ENCODE measurements at places on chromosomes 2 and 18.

- DNase-seq, result no peak
These were observed 1.3 kb upstream of the ACKR3 start for GRCh38 chr2:236568068-236568921.

DNA sequence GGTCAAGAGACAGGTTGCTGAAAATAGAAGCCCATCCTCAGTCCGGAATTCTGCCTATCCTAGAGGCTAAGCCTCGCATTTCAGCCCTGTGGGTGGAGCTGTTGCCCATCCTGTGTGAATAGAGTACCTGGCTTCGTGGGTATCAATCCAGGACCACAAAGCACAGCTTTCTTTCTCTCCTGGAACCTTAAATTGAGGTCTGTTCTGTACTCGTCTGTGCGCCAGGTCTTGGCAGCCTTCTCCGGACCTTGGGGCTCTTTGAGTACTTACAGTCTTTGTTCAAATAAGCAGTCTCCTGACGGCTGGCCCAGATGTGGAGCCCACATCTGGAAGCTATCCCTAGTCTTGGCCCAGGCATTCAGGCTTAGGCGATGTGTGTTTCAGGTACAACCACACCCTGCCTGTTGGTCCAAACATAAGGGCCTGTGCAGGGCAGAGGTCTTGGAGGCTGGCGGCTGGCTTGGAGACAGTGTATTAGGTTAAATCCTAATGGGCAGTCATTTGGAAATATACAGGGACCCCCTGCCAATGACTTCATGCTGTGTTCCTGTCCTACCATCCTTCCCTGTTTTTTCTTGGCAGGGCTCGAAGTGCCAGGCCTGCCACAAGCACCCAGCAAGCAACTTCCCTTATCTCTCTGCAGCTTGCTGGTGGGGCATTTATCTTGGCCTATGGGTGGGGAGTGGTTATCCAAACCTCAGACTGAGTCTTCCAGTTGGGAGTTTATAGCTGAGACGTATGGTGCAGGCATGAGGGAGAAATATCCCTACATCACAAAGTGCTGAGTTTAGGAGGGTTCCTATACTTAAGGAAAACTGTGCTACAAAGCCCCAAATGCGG lies 294.1 kb downstream of the BCL2 start:
- no peak for DNase-seq

DNA sequence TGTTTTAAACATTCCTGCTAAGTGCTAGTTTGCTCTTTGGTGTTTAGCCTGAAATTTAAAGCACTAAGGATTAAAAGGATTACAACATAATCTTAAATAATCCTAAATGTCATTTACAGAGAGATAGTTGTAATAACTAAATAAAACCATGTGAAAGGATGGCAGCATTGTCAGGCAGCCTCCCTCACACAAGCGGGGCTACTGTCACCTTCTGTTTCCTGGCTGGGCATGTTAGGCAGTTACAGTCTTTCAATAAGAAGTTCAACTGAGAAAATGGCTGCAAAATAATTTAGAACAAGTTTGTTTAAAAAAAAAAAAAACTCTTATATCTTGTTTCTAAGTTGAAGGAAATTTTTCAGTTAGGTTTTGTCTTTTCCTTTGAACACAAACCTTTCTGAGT lies 124.9 kb downstream of the ARHGAP15 start:
- no peak for DNase-seq

GRCh38 chr2:232102380-232102779 lies 140.9 kb downstream of the DIS3L2 start:
- no peak for DNase-seq

DNA sequence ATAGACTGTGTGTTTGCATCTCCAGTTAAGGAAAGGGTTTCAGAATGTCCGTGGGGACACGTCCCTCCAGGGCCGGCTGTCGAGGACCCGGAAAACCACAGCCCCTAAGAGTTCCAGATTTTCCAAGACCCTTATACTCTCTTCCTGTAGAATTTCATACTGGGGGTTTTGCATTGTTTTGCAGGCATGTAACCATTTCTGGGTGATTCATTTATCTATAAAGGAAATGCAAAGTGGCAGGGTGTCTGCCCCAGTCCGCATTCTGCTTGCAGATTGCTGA lies 8.5 kb downstream of the SP9 start:
- no peak for DNase-seq

DNA sequence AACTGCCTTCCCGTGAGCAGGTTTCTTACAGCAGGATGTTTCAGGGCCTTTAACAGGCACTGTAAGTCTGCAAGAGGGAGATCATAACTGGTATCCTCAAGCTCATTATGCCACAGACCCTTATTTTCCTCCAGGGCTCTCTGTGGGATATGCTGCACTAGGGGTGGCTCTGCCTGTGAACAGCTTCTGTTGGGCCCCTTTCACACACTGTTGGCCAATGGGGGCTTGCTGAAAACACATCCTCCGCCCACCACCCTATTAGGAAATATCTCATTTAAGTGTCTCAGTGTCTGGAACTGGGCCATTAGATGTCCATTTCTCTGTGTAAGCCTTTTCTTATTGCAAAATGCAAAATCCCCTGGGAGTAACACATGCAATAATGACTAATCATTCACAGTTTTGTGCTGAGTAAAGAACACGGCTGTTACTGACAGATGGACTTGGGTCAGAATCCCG lies 414.3 kb upstream of the HS6ST1 start:
- DNase-seq, result no peak

- no peak for DNase-seq
These were observed 56.5 kb downstream of the TCF7L1 start for GRCh38 chr2:85189606-85190270.

DNA sequence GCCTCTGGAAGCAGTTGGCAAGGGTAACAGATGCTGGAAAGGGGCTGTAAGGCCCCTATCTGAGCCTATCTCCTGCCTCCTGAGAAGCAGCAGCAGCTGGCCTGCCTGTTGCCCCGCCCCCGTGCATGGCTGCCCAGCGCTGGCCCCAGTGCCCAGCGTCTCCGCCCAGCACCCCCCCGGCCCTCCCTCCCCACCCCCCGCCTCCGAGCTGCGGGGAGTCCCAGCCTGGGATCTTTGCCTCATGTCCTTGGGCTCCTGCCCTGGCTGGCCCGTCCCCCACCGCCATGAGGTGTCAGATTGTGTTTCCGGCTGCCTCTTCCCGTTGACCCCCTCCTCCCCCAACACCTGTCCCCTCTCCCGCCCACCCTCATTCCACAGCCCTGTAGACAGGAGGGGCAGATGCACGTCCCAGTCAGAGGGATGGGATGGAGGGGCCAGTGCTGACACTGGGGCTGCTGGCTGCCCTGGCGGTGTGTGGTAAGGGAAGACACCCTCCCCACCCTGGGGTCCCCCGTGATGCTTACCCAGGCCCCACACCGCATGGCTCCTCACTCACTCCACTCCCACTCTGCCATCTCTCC lies at the start of gene CHRND:
TSS of gene CHRND (plus strand) at position 370 of the 581 bp plus-strand sequence. CDS start at position 426, 56 bp downstream.
- DNase-seq, result no peak

DNA sequence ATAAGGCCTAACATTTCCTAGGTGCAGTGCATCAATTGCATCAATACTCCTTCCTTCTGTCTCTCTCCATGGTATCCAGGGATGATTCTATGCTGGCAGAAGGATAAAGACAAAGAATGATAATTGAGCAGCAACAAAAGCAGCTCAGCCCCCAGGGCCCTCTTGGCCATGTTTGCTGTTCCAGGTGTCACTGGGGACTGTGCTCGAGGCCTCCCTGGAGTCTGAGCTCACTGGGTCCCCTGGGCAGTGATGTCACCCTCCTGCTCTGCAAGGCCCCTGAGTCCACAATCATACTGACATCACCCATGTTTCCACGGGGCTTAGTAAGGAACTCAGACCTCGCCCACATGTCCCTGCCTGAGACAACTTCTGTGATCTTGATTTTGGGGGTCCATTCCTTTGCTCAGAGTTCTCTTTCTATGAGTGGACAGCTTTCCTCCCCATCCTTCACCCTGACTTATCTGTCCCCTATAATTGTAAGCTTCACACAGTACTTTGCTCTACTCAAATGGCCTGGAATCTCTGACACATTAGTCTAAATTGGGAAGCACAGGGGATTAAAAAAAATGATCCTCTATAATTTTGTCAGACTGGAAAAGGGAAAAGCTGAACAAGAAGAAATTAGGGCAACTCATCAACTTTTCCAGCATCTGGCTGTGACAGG lies 15.8 kb upstream of the EXOC6B start:
- no peak for DNase-seq

DNA sequence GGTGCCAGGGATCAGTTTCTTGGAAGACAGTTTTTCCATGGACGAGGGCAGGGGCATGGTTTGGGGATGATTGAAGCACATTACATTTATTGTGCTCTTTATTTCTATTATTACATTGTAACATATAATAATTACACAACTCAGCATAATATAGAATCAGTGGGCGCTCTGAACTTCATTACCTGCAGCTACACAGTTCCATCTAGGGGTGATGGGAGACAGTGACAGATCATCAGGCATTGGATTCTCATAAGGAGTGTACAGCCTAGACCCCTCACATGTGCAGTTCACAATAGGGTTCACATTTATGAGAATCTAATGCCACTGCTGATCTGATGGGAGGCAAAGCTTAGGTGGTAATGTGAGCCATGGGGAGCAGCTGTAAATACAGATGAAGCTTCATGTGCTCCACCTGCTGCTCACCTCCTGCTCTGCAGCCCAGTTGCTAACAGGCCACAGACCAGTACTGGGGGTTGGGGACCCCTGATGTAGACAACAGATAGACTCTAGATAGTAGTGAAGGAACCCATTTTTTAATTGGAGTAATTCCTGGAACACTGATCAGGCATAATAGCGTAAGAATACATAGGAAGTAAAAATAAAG lies 41.5 kb upstream of the MC4R start:
- DNase-seq, result no peak

GRCh38 chr2:192137451-192137850 lies 57.3 kb downstream of the TMEFF2 start:
- DNase-seq, result no peak
